Heart right ventricle (tissue), 16 donors: ENCODE measurements at places on chromosomes 12 and 14. TPM values are rescaled to one million over a fixed set of nuclear protein-coding genes. Genes with fewer than 3 reads are reported as not detected.

- H3K36me3 ChIP-seq = no peaks in the 10 kb centered on the region
- H3K4me1 ChIP-seq = peaks cover 18% of the 10 kb centered on the region
- no peak for DNase-seq
- H3K4me3 ChIP-seq = no peak overlapping the region
- no peak overlapping the region for H3K27ac ChIP-seq
Observed at GRCh38 chr12:88893801-88894200, 313.5 kb upstream of the KITLG start.

DNA sequence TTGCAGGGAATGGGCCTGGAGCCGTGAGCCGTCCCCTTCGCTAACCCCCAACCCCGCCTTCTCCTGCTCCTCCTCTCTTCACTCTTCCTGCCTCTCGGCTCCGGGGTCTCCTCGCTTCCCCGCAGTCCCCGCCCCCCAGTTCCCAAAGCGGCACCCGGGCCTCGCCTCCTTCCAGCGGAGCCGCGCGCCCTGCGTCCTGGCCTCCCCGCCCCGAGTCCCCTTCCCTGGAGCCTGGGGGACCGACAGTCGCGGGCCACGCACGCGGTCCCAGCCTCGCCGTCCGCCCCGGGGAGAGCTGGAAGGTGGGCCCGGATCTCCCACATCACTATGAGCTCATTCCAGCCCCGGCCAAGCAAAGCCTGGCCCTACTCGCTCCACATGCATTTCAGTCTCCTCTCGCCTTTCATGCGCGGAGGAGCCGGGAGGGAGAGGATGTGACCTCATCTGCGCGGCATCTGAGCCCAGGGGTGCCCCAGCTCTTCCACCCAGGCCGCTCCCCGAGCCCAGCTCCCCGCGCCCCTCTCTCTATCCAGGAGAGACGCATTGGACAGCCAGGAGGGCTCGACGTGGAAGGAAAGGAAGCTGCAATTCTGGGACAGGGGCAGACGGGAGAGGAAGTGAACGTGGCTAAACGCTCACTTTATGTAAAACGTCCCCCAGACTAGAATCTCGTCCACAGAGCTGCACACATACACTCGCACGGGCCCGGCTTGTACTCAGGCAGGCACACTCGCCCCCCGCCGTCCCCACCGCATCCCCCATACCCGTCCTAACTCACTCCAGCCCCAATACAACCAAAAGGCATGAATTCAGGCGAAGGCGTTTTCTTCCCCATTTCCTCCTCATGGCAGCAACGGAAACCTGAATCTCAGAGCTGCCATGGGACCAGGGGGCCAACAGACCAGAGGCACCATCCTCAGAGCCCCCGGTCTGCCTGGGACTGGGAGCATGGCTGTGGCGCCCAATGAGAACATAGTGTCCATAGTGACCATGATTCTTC is 108.7 kb upstream of the CCND2 start:
- peak; percentile 62 for DNase-seq
- H3K36me3 ChIP-seq = no peaks in the 10 kb centered on the region
- H3K27ac ChIP-seq = peak overlapping the region; percentile 58
- peak overlapping the region; percentile 46 for H3K4me3 ChIP-seq
- H3K4me1 ChIP-seq = peaks cover 16% of the 10 kb centered on the region

- no peak overlapping the region for H3K4me3 ChIP-seq
- H3K36me3 ChIP-seq = no peaks in the 10 kb centered on the region
- no peaks in the 10 kb centered on the region for H3K27me3 ChIP-seq
- no peak overlapping the region for H3K27ac ChIP-seq
- DNase-seq = no peak
- peaks cover 10% of the 10 kb centered on the region for H3K4me1 ChIP-seq
Observed at GRCh38 chr14:89466484-89466883, 49.5 kb upstream of the FOXN3 start.

GRCh38 chr14:64828071-64828470 is 51.6 kb downstream of the SPTB start:
- H3K27me3 ChIP-seq = no peaks in the 10 kb centered on the region
- H3K4me1 ChIP-seq = peaks cover 45% of the 10 kb centered on the region
- H3K4me3 ChIP-seq = no peak overlapping the region
- no peak overlapping the region for H3K27ac ChIP-seq
- no peak for DNase-seq

DNA sequence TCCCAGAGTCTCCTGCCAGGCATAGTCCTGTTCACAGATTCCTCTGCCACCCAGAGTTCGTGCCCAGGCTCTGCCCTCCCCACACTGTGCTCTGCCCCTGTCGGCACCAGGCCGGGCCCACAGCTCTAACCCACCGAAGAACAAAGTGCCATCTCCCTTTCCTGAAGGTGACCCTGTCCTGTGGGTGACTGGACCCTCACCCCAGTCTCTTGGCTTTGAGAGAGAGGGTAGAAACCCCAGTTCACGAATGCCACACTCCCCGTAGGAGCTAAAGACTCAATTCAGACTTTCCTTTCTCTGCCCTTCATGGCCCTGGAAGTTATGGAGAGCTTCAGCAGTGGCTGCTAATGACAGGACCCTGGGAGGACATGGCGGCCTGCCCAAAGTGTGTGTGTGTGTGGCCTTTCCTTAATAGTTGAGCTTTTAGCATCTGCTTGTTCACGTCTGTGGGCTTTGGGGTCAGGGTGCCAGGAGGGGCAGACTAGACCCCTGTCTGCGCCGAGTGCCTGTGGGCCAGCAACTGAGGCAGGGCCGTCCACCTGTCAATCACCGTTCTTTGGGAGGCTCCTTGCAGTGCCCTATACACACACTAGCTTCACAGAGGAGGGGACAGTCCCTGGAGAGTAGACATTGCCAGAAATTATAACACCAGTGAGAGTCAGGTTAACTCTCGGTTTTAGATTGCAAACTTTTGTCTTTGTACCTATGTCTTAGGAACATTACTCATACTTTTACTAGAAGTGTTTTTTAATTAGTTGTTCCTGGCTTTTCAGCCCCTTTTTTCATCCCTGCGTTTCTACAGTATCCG is 84.6 kb upstream of the DYNC1H1 start:
- H3K27me3 ChIP-seq = no peaks in the 10 kb centered on the region
- peaks cover 39% of the 10 kb centered on the region for H3K4me1 ChIP-seq
- peak overlapping the region; percentile 24 for H3K27ac ChIP-seq
- no peaks in the 10 kb centered on the region for H3K36me3 ChIP-seq
- H3K4me3 ChIP-seq = no peak overlapping the region

DNA sequence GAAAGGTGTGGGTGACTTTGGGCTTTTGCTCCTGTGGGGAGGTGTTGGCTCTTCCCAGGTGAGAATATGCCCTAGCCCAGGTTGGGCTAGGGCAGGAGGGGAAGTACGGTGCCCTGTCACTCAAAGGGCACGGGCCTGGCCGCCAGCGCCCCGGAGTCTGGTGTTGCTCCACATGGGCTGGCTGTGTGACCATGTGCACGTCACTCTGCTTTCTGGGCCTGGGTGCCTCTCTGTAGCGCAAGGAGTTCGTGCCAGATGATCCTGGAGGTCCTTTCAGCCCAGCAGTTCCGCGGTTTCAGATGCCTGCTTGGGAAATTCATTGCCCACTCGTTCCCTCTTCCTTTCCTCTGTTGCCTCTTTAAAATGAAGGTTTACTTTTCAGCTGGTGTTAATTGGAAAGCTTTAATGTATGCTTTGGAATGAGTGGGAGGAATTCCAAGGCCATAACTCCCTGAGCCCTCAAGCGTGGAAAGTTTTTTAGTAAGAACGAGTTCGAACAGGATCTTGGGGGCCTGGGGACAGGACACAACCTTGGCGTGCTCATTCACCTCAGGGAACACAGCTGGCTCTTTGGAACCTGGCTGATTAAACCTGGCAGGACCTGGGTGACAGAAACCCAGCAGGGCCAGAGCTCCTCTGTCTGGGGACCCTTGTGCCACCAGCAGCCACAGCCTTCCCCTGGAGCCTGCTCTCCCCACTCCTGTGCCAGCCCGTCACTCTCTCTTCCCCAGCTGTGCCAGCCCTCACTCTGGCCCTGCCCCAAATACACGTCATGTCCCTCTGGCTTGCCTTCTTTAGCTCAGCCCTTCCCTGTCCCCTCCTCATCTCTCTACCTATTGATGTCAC is 42.8 kb downstream of the TSPAN9 start:
- H3K27me3 ChIP-seq = no peaks in the 10 kb centered on the region
- no peaks in the 10 kb centered on the region for H3K36me3 ChIP-seq
- peak; percentile 80 for DNase-seq
- peak overlapping the region; percentile 87 for H3K27ac ChIP-seq
- H3K4me1 ChIP-seq = peaks cover 77% of the 10 kb centered on the region
- H3K4me3 ChIP-seq = no peak overlapping the region

Gene RNF212B
- not detected for total RNA-seq

Gene TOMM20L
- total RNA-seq = not detected

Gene KITLG
- total RNA-seq = 12.1 TPM

Gene DAD1
- 140 TPM for total RNA-seq

Gene TMEM30B
- total RNA-seq = 0.52 TPM
